Activated naive CD4-positive, alpha-beta T cell treated with Interleukin-2 at 50 U/mL for 16 hours (primary cell): ENCODE measurements at places on chromosomes 6 and 20.
A peak's percentile ranks its signal among the peaks of the same experiment; 100 is the strongest.

GRCh38 chr6:159038914-159039884, 5.6 kb downstream of the TAGAP start:
- no peak for DNase-seq

- DNase-seq = no peak
Observed at GRCh38 chr6:142303176-142303533, 1.3 kb downstream of the ADGRG6 start.

DNA sequence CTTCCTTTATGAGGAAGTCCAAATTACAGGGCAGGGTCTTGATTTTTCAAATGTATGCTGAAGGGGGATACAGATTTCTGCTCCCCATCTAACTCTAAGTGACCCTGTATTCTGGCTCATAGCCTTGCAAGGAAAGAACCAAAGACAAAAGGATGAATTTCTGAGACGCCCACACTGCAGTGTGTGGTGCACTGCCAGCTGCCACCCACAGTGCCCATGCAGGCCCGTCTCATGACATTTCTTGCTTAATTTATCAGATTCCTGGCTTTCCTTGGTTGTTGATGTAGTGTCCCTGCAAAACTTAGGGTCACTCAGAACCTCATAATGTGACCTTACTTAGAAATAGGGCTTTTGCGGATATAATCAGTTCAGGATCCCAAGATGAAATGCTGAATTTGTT, 68.0 kb downstream of the CBLN4 start:
- no peak for DNase-seq

GRCh38 chr6:39610221-39610620, 115.0 kb downstream of the KIF6 start:
- DNase-seq = no peak

- DNase-seq = peak; percentile 40
Observed at GRCh38 chr6:107843400-107843799, 19.3 kb upstream of the SCML4 start.

DNA sequence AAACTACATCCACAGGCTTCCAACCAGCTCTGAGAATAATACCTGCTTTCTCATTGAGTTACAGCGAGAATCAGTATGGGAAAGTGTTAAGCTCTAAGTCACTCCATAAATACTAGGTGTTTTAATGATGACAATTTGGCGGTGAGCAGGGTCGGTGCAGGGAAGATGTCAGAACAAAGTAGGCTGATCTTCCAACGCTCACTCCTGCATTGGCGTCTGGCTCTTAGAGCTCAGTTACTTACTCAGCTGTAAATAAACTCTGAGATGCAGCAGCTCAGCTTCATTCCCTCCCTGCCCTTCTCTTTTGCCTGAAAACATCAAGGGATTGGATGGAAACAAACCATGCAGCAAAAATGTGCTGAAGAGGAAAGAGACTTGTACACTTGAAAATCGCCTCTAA, 102.5 kb upstream of the SPACA1 start:
- DNase-seq = no peak

GRCh38 chr6:37168811-37169495, 999 bp upstream of the PIM1 start:
- DNase-seq = peak; percentile 48

DNA sequence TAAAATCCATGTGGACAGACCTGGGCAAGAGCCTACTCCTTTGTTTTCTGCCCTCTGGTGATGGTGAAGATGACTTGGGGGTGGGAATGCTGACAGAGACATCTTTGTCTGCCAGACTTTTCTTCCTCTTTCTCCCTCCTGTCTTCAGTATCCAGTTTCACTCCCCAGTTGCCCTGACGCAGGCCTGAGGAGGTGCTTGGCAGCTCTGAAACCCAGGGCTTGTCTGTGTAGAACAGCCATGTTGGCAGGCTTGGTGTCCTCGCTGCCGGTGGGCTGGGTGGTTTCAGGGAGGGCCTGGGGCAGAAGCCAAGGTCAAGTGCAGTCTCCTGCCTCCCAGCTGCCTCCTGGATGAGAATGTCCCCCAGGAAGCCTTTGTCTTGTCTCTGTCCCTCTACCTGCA, 22.5 kb downstream of the CCDC167 start:
- DNase-seq = no peak

DNA sequence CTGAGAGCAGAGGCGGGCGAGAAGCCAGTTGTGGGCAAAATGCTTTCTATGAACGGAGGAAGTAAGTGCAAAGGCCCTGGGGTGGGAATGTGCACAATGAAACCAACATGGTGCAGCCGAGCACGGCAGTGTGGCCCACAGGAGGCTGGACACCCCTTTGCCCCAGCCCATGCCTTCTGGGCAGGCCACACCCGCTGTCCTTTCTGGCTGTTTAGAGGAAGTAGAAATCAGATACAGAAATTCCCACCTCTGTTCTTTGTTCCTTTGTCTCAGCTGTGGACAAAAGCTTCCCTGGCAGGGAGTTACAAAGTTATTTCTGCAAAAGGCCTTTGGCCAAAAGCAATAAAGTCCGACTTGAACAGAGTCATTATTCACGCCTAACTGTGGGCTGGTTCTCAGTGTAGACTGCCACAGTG, 11.9 kb downstream of the SULF2 start:
- no peak for DNase-seq

DNA sequence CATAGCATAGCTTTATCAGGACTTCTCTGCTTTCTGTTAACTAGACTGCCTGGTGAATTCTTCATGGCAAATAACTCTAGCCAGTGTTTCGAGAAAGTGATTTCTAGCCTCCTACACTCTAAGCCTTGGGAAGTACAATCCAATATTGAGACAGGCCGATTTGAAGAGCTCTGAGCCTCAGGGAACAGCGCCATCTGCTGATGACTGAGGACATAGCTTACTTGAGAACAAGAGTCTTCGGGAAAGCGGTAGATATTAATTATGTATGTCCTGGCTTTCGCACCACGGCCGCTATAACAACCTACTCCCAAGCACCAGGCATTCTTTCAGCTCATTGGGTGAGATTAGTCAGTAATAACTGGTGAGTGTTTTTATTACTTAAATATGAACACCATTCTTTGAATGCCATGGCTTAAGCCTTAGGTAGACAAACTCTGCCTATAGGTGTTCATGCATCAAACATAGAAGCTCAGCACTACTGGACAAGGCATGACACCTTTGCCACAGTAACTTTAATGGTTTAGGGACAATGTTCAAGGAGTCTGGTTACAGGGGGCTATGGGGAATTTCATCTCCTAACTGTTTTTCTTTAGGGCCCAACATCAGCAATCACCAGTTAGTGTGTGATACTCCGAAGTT, 518.6 kb downstream of the BMP2 start:
- DNase-seq = no peak

DNA sequence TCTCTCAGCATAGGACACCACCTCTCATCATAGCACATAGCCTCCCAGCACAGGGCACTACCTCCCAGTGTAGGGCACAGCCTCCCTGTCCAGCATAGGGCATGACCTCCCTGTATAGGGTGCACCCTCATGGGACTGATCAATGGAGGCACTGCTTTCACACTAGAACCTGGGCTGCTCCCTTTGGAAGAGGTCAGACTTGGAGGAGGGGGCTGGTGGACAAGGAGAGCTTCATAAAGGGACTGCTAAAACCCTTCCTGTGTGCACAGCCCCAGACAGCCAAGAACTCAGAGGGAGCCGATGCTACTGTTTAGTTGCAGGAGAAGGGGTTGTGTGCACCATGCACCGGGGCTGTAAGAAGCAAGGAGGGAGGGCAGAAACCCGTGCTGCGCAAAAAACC, 21.9 kb upstream of the CST4 start:
- no peak for DNase-seq

GRCh38 chr20:19483309-19483708, 270.9 kb downstream of the SLC24A3 start:
- DNase-seq = no peak

- no peak for DNase-seq
Observed at GRCh38 chr6:32461493-32461892, 21.8 kb downstream of the HLA-DRA start.
